Fibroblast of skin of abdomen (primary cell): ENCODE measurements at places on chromosomes 7 and 10.

DNA sequence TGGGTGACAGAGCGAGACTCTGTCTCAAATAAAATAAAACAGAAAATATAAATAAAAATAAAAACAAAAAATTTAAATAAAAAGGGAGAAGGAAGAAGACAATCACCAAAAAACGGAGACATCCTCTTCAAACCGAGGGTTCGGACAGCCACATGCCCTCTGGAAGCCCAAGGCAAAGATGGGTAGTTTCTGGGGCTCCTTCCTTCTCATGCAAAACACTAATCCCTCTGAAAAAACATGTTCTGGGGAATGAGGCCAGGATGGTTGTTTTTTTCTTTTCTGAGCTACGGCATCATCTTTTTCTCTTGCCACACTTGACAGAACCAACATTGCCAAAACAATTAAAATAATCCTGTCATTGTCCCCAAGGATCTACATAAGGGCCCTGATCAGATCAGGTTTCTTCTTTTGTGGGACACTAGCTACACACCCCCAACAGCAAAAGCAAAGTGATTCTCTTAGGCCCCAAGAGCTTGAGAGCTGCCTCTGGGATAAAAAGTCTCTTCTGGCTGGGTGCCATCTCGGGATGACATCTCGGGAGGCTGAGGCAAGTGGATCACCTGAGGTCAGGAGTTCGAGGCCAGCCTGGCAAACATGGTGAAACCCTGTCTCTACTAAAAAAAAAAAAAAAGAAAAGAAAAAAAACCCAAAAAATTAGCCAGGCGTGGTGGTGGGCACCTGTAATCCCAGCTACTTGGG is 14.2 kb upstream of the POR start:
- no peak for DNase-seq

DNA sequence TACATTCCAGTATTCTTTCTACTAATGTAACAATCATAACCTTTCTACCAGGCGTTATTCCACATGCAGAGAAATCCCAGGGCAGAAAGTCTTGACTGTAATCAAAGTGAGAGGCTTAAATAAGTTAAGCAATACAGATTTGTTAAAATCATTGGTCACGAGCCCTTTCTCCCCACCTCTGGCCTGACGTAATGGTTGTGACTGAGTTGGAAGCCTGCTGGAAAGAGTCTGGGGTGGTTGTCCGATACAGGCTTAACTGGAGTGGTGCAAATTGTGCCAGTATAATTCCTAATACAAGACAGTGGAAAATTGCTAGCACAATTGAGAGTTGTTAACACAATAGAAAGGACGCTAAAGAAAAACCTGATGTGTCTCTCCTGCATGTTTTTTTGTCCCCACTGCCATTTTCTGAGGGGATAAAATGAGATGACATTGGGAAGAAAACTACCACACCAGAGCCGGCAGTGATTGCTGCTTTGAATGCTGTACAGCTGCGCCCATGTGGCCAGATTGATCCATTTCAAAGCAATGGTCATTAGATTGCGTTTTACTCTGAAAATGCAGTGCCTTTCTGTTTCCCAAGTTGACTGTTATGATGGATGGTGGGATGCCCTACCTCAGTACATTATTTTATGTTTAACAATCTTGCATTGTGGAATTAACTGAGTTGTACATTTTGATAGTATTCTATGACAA is 190.8 kb downstream of the POU6F2 start:
- no peak for DNase-seq

GRCh38 chr7:29424295-29424983 is 139.2 kb upstream of the PRR15 start:
- no peak for DNase-seq

- no peak for DNase-seq
Observed at GRCh38 chr7:151509670-151510333, 9.9 kb downstream of the RHEB start.

- DNase-seq = no peak
Observed at GRCh38 chr7:45196374-45196773, 38.8 kb downstream of the RAMP3 start.

DNA sequence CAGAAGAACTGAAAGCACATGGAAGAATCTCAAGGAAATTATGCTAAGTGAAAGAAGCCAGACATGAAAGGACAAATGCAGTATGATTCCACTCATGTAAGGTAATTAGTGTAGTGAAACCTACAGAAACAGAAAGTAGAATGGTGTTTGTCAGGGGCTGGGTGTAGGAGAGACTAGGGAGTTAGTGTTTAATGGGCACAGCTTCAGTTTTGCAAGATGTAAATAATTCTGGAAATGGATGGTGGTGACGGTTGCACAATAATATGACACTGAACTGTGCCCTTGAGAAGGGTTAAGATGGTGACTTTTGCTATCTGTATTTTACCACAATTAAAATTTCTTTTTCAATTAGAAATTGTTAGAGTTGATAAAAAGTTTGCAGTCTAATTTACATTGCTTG is 157.3 kb upstream of the ADCY1 start:
- DNase-seq = no peak

- peak; percentile 20 for DNase-seq
Observed at GRCh38 chr7:149598721-149599308, 101.2 kb upstream of the ZNF746 start.

DNA sequence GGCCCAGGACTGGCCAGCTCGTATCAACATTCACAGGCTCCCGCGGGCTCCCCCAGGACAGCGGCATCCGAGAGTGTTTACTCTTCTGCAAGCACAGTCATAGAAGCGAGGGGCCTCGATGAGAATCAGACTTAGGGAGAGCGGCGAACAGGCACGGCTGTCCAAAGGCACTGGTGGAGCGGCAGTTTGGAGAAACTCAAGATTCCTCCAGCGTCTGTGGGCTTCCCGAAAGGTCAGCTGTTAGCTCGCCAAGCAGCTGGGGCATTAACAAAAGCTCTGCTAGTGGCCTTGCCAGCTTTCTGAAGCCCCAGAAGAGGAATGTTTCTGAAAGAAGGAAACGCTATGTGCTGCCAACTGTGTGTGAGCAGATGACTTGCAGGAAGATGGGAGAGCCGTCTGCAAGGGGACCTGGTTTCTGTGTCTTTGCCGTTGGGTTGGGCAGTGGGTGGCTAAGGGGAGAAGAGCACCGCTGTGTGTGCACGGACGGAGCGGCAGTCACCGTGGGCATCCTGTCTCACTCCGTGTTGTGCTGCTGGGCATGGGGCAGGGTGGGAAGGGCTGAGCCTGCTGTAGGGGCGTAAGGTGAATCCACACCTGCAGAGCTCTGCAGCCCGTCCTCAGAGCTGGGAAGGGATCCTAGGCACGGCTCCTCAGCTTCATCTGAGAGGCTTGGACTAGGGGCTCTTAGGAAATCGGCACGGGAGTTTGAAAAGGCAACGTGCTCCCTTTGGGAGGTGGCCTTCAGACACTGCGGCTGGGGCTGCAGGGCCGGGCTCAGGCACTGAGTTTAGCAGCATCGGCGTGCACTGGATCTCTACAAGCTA is 42.1 kb downstream of the AMZ1 start:
- DNase-seq = no peak

DNA sequence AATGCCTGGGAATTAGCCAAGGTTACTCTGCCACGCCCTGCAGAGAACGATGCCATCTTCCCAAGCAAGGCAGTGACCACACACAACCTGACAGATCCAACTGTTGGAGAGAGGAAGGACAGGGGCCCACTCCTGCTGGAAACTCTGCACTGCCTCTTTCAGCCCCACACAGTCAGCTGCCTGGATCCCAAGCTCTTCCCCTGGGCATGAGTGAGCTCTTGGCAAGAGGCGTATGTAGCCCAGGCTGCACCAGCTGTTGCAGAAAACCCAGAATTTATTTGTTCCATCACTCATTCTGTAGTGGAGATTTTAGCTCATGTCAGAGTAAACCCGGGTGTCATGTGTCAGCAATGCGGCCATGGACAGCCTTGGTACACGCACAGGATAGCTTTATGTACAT is 135.1 kb upstream of the TRIM24 start:
- DNase-seq = no peak

DNA sequence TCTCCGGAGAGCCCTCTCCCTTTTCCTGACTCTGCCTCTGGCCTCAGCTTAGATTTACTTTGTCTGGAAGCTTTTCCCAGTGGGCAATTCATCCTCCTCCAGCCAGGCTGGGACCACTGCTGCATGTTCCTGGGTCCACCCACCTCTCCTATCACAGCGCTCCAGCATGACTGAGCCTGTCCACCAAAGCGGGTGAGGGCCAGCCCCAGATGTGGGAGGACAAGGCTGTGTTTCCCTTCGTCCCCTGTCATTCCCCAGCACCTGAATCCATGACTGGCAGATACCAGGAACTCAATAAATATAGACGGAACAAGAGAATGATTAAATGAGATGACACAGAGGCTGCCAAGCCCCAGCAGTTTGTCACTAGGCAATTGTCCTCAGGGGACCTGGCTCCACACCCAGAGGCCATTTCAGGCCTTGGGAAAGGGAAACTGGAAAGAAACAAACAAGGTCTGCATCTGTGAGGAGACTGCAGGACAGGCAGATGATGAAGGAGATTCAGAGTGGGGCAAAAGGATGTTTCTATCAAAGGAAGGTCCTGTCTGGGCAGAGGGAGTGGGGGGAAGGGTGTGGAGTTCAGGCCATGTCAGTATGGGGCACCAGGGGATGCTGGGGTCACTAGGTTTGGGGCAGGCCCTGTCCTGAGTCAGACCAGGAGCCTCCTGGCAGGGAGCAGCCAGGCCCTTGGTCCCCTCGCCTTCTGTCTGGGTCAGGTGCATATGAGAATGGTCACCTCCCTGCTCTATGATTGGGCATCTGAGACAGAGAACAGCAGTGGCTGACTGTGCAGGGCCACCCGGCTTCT is 576.4 kb downstream of the GRID1 start:
- DNase-seq = no peak

- DNase-seq = peak; percentile 100
Observed at GRCh38 chr7:46145412-46145811, 224.3 kb upstream of the IGFBP3 start.

- peak; percentile 64 for DNase-seq
Observed at GRCh38 chr10:3720228-3721019, 64.6 kb downstream of the KLF6 start.

GRCh38 chr7:27046854-27047549 is 48.8 kb downstream of the HOXA1 start:
- DNase-seq = peak; percentile 53

DNA sequence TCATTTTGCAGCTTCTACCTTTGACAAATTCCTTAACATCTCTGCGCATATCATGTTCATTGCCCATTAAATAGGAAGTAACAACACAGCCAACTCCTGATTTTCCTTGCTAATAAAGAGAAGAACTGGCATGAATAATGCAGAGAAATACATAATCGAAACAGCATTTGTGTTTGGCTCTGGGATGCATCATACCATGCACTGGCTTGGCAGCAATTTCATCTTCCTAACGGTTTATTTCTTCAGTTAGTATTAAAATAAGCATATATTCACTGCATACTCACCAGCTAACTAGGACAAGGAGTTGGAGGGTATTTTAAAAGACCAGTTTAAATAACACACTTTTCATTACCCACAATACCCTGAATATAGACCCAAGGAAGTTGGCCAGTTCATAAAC is 132.5 kb downstream of the ITGA8 start:
- no peak for DNase-seq

DNA sequence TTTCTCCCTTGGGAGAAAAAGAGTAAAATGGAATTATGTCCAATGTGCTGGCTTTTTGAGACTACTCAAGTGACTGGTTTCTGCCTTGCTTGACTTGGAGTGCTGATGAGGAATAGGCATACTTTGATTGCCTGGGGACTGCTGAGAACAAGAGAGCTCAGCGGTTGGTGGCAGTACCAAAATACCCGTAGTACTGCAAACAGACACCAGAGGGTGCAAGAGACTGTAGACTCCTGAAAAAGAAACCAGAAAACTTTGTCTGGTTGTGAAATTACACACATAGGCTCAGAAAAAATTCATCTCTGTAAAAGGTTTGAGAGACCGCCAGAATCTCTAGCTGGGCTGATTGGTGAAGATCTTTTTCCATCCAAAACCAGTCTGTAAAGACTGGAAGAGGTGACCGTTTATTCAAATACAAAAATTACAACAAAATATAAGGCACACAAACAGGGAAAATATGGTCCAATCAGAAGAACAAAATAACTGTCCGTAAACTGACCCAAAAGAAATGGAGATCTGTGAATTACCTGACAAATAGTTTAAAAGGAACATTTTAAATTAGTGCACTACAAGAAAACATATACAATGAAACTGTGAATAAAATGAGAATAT is 18.5 kb downstream of the BICC1 start:
- DNase-seq = peak; percentile 69
